ENCODE measurements at places on chromosomes 7 and 10. TPM values are rescaled to one million over a fixed set of nuclear protein-coding genes. Genes with fewer than 3 reads are reported as not detected.
A peak's percentile ranks its signal among the peaks of the same experiment; 100 is the strongest.

GRCh38 chr10:1410469-1411395, 326.6 kb downstream of the ADARB2 start:
- DNase-seq = no peak

DNA sequence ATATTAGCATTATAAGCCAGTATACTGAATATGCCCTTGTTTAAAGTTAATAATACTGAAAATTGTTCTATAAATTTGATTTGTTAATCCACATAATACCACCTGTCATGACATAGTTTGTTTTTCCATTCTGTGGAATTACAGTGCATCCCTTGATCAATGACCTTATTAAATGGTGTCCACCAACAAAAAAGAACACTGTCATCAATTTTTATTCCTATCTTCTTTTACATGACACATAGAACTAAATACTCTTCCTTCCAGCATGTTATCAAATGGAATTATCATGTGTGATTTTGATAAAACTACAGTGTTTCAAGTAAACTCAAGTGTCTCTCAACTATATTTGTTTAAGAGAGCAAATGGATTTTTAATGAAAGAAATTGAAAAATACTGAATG, 221.8 kb upstream of the MBL2 start:
- DNase-seq = no peak

GRCh38 chr10:102900006-102900405, 18.1 kb upstream of the CNNM2 start:
- no peak for DNase-seq

DNA sequence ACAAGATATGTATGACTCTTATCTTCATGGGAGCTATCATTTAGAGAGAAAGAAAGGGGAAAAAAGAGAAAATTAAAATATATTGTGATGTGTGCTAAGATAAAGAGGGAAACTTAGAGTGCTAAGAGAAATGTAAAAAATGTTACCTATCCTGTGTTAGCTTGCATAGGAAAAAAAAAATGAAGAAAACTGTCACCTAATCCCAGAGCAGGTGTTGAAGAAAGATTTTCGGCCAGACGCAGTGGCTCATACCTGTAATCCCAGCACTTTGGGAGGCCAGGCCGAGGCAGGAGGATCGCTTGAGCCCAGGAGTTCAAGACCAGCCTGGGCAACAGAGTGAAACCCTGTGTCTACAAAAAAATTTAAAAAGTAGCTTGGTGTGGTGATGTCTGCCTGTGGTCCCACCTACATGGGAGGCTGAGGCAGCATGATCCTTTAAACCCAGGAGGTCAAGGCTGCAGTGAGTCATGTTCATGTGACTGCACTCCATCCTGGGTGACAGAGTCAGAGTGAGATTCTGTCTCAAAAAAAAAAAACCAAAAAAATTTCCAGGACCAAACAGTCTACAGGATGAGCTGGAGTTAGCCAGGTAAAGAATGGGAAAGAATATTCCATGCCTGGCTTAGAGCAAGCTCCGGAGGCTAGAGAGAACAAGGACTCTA, 2.4 kb upstream of the MKLN1 start:
- DNase-seq = no peak

DNA sequence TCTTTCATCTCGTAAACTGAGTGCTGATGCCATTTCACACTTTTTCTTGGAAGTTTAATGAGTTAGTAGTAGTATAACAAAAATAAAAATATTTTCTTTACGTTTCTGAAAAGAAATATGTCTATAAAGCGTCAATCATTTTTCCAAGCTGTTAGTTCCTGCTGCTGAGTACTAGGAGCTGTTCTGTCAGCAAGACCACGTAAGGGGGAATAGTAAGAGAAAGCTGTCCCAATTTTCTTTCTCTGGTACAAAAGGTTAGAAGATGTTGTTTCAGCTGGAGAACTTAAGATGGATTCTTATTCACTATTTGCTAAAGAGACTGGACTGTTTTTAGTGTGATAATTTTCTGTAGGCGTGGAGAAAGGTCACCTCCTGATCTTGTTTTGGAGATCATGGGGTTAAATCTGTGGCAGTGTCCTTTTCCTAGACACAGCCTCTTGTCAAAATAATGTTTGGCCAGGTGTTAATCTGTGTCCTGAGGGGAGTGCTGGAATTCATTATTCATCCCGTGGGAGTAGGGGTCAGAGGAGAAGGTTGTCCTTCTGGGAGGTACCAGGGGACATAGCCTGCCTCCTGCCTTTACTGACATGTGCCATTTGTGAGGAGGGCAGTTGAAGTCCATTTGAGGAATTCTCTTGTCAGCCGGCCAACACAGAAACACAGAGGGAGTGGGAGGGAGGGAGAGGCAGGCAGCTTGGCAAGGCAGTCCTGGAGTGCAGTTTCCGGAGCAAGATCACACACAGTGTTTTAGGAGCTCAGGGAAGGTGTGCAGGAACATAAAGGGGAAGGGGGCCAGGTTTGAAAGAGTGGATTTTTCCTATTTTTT, 368.7 kb downstream of the AUTS2 start:
- peak; percentile 57 for DNase-seq

DNA sequence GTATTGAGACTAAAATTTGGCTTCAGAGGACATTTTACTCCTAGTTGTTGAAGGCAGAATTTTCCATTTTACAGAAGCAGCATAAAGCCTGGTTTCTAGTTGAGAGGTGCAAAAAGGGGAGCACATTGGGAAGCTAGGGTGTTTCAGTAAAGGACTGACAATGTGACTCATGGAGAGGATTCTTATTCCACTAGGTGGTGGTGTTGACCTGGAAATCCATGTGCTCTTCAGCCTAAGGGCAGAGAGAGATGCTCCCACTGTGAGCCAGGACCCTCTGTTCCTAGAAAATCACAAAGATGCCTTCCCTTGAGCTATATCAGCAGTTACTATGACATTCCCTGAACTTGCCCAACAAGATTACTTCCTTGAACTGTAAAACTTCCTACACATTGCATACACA, 687.8 kb downstream of the IPMK start:
- DNase-seq = no peak

DNA sequence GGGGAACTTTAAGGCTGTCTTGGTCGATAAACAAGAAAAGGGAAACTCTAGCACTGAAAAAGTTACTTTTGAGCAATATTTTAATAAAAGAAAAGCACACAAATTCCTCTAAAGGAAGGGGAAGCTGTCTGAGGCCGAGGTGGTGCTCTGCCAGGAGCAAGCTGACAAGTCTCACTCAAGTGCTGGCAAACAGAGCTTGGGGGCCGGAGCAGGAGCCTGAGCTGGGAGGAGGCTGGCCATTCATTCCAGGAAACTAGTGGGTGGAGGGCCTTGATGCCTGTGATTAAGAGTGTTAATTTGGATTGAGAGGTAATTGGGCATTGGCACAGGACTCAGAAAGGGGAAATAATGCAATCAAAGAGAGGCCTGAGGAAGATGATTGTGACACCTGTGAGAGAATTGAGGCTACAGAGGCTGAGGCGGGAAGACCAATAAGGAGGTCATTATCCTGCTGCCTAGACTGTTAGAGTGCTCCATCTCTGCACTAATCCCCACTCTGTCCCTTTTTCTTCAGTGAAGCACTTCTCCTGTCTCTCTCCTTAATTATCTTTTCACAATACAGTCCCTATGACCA, 154.9 kb upstream of the COL1A2 start:
- DNase-seq = no peak

DNA sequence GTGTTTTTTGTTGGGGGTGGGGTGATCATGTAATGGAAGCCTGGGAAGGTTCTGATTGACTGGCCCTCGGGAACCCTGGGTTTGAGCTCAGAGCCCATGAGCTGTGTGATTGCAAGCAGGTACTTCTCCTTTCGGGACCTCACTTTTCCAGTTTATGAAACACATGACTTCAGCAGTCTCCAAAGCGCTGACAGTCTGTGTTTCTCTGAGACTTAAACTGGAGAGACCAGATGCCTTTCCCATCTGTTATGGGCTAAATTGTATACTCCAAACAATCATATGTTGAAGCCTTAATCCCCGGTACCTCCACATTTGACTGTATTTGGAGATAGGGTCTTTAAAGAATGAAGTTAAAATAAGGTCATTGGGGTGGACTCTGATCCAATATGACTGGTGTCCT, 493.6 kb downstream of the GALNT17 start:
- DNase-seq = peak; percentile 12

DNA sequence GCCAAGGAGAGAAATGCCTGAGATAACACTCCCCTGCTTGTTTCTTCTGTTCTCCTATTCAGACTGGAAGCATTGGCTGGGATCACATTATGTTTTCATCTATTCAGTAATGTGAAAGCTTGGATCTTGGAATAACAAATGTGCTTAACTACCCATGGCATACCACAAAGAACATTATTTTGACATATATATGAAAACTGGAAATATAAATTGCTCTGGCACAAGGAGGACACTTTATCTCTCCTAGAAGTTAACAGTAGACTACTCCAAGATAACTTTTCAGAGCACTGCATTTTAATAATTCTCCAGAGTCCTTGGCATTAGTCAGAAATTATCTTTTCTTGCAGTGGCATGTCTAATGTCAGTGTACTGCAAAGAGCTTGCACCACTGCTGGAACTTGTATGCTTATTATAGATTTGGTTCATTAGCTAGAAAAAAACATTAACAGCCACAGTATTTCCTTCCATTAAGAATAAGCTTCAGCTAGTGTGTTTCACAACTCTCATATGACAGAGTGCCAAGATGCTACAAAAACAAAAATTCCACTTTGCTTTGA, 169.3 kb upstream of the LRRN3 start:
- peak; percentile 9 for DNase-seq

DNA sequence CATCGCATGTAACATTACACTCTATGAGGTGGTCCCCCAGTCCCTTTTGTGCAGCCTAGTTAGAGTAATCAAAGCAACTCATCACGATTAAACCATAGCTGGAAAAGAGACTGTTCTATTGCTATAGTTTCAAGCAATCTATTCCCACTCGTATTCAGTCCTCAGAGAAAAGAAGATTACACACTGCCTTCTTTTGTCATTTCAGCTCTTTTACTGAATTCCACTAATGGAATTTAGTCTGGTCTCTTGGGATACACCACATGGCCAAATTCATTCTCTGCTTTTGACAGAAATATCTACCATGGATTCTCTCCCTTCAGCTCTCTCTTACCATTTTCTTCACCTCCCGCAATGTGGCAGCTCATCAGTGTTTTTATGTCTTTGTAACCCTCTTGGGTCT, 108.9 kb upstream of the HDAC9 start:
- no peak for DNase-seq

GRCh38 chr7:1546274-1546908, 9.6 kb downstream of the TMEM184A start:
- DNase-seq = no peak

DNA sequence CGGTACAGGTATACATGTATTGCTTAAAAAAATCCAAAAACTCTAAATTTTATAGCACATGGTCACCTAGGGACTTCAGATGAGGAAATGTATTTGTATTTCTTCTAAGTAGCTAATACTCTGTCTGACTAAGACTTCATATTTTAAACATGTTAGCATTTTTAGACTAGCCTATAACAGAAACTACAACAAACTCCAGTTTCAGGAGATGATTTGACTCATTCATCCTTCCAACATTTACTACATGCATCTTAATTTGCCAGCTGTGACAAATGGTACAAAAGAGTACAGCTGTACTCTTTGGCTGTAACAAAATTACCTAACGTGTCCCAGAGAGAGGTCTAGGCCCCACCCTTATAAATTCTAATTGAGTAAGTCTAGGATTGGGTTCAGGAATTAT, 22.2 kb downstream of the TMEM209 start:
- no peak for DNase-seq

DNA sequence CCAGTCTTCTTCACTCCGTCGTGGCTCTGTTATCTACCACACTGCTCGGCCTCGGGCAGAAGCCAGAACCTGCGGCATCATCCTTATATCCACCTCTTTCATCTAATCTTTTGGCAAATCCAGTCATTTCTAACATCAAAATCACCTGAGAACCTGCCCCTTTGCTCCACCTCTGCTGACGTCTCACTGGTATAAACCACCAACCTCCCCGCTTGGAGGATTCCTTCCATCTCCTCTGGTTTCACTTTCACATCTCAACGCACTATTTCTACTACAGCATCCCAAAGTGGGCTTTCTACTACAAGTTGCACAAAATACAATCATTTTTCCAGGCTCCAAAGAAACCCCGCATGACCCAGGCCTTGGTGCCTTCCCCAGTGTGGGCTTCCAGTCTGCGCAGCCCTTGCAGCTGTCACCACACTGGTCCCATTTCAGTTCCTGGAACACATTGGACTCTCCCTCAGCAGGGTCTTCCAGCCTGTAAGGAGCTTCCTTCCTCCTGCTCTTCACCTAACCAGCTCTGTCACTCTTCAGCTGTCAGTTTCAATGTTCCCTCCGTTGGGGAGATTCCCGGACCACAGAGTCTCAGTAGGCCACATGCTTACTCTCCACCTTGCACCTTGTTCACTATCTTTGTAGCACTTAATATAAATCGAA, 85.0 kb downstream of the PRKCQ start:
- peak; percentile 36 for DNase-seq

DNA sequence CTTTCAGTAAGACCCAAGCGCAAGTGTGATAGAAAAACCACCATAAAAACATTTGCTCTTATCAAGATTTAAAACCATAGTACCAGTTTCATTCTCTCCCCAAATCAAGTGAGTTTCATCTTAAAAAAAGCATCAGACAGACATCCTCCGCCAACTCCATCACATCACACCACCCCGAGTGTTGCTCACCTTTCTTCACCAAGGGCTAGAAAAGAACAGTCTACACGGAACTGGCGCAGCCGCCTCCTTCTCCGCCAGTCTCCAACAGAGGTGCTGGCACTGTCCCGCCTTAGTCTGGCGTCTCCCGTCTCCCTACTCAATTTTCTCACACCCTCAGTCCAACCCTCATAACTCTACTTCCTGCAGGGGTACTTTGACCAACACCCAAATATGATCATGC, 46.9 kb upstream of the WIPI2 start:
- no peak for DNase-seq

GRCh38 chr7:95595746-95596197, 544 bp downstream of the PDK4 start:
- no peak for DNase-seq

GRCh38 chr7:107559864-107560263, 3.9 kb downstream of the COG5 start:
- DNase-seq = no peak

DNA sequence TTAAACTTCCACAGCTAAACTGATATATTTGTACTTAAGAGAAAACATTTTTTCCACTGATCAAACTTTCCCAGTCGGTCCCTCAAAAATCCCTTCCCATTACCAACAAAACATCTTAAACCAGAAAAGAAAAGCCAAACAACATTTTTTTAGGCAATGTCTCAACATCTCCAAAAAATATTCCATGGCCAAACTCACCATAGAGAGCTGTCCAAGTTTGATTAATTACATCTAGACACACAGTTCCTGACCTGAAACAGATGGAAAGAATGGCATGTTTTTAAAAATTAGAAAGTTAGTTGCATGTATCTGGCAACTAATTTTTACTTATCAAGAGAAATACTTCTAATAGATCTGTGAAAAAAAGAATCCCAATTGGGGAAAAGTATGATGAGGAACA, 95.4 kb downstream of the UBE2H start:
- no peak for DNase-seq

Gene SPAM1
- total RNA-seq = not detected

Gene ASNS
- total RNA-seq = 4.7 TPM

Gene RTKN2
- 8.4 TPM for total RNA-seq

Gene SAP25
- total RNA-seq = 1.8 TPM

Gene TMEM225B
- 4.3 TPM for total RNA-seq

Gene GPR26
- total RNA-seq = not detected

Gene TRIL
- 26.1 TPM for total RNA-seq

Gene TMEM140
- total RNA-seq = 13.3 TPM

Gene HIF1AN
- total RNA-seq = 16.5 TPM

Gene H2BK1
- total RNA-seq = not detected

Gene OR2A25
- not detected for total RNA-seq

Gene UCMA
- total RNA-seq = not detected

Data from stomach (tissue), 19 donors.